ENCODE measurements at places on chromosomes 7 and 10.

GRCh38 chr10:124955868-124956267 is 13.9 kb downstream of the ZRANB1 start:
- no peak for DNase-seq

GRCh38 chr7:142880876-142881505 is 4.6 kb downstream of the TRPV6 start:
- DNase-seq: no peak

DNA sequence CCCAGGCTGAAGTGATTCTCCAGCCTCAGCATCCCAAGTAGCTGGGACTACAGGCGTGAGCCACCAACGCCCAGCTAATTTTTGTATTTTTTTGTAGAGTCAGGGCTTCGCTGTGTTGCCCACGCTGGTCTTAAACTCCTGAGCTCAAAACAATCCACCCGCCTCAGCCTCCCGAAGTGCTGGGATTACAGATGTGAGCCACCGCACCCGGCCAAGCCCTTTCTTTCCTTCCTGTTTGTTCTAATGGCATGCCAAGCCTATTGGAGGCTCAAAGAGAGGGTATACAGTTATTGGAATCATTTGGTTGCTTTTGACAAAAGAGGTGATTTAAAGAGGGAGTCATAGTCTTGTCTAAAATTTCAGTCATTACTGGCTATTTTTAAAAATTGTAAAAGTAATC is 46.0 kb upstream of the TRIM8 start:
- no peak for DNase-seq

DNA sequence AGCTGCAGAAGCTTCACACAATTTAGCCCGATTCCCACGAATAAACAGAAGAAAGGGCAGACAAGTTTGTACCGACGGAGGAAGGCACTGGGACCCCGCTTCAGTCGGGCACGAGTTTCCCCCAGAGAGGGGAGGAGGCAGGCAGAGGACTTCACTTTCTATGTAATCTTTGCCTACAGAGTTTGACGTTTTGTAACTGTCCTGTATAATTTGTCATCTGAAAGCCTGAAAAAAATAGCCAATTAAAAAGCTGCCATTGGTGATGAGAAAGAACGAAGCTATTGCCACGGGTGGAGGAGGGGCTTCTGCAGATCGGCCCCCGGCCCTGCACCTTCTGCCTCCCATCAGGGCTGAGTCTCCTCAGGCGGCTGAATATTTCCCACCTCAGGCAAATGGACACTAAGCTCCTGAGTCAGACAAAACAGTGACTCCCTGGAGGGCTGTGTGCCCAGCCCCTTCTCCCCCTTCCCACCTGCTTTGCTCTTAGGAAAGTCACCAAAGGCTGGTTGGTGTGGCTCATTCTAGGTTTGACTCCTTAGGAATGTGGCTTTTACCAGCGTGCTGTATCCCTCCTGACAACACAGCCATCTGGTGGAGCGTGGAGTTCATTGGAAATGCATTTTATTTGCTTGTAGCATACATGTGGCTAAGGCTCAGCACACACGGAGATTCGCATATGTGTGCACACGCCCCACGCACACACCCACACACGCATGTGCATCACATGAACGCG is 117.4 kb downstream of the VIPR2 start:
- no peak for DNase-seq

- DNase-seq: no peak
Observed at GRCh38 chr7:96322373-96322695, 436 bp upstream of the SLC25A13 start.

GRCh38 chr7:24026351-24026750 is 257.6 kb upstream of the NPY start:
- no peak for DNase-seq

DNA sequence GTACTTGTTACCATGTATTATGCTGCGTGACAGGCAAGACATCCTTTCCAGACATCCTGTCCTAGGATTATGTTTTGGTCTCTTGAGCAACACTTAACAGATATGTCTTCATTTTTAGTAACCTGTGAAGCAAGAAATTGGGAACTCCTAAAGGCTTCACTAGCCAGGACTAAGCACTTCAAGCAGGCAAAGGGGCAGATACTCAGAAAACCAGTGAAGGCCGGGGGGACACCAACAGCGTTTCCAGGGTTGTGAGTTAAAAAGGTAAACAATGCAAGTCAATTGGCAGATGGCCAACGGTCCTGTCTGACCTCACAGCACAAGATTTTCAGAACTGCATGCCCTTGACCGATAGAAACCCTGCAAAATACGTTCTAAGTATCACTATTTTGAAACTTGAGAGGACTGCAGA is 77.6 kb upstream of the SFMBT2 start:
- no peak for DNase-seq

GRCh38 chr10:104417637-104418292 is 64.1 kb downstream of the CFAP58 start:
- no peak for DNase-seq

- peak; percentile 62 for DNase-seq
Observed at GRCh38 chr10:104337985-104338735, at the start of gene ITPRIP. ITPRIP (minus strand) TSS chr10:104338465; CDS start chr10:104316051, 22,414 bp downstream.

- DNase-seq: no peak
Observed at GRCh38 chr10:93413252-93413689, 68.9 kb downstream of the MYOF start.

GRCh38 chr10:52423369-52423768 is 109.3 kb downstream of the DKK1 start:
- DNase-seq: no peak

- no peak for DNase-seq
Observed at GRCh38 chr10:130960531-130960930, 351.0 kb downstream of the TCERG1L start.

GRCh38 chr10:65377687-65378086 is 1548.1 kb upstream of the LRRTM3 start:
- DNase-seq: no peak

- no peak for DNase-seq
Observed at GRCh38 chr7:111137296-111138192, 46.6 kb downstream of the LRRN3 start.

DNA sequence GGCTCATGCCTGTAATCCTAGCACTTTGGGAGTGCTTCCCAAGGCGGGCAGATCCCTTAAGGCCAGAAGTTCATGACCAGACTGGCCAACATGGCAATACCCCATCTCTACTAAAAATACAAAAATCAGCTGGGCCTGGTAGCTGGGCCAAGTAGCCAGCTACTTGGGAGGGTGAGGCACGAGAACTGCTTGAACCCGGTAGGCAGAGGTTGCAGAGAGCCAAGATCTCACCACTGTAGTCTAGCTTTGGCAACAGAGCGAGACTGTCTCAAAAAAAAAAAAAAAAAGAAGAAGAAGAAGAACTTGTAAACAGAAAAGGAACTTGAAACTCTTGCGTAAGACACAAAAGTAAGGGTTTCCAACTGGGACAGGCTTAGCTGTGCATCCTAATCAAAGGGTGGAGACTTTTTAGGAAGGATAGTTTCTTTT is 5.6 kb upstream of the IFIT2 start:
- DNase-seq: no peak

Measured in anterior cingulate cortex (tissue), 58 donors.